GM04504 (cell line): ENCODE measurements at places on chromosomes 2 and 18.

DNA sequence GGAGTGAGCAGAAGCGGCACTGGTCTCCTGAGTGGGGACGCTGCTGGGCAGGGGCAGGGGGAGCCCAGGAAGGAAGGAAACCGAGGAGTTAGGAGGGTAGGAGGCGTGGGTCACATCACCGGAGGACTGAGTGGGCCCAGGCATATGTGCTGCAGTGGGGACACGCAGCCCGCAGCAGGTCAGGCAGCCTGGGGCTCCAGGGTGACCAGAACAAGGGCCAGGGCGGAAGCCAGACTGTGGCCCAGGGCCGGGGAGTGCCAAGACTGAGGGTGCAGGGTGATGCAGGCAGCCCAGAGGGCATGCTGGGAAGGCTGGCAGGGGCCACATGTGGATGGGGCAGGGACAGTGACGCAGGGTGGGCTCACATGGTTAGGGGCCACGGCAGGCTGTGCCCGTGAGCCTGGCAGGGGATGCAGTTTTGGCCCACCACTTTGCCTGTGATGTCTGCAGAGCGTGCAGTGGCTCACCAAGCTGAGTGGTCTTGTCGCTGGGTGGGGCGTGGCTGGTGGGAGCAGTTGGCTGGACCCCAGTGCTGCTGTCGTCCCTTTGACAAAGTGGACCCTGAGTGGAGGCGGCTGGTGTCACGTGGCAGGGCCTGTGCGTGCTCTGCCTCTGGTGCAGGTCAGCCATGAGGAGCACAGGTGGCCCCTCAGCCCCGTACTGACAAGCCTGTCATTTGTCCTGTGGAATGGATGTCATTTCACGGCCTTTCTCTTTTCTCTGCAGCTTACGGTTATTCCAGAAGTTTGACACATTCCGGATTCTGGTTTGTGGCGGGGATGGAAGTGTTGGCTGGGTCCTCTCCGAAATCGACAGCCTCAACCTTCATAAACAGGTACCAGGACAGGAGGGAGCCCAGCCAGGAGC, 87.1 kb downstream of the DGKD start:
- no peak for DNase-seq

DNA sequence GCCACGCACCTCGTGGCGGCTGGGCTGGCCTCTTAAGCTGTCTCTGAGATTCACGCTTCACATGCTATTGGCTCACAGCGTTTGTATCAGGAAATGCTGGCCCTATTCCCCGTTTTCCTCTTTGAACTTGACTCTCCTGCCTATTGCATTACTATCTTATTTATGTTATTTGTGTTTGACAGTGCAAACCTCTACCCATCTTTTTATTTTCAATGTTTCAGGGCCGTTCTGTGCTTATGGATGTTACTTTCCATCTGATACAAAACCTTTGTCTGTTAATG, 149.9 kb upstream of the TWIST2 start:
- no peak for DNase-seq

- DNase-seq, result no peak
These were observed 1337.2 kb upstream of the NXPH2 start for GRCh38 chr2:140117386-140117785.

- DNase-seq, result no peak
These were observed 500.2 kb upstream of the HS6ST1 start for GRCh38 chr2:128818704-128819491.

GRCh38 chr2:236261452-236261851, 2.8 kb downstream of the ASB18 start:
- DNase-seq, result no peak

- DNase-seq, result no peak
These were observed 55.8 kb downstream of the ID2 start for GRCh38 chr2:8737571-8738175.

- no peak for DNase-seq
These were observed 34.5 kb upstream of the FOSL2 start for GRCh38 chr2:28357948-28358667.
